ENCODE measurements at places on chromosomes 2 and 18.

DNA sequence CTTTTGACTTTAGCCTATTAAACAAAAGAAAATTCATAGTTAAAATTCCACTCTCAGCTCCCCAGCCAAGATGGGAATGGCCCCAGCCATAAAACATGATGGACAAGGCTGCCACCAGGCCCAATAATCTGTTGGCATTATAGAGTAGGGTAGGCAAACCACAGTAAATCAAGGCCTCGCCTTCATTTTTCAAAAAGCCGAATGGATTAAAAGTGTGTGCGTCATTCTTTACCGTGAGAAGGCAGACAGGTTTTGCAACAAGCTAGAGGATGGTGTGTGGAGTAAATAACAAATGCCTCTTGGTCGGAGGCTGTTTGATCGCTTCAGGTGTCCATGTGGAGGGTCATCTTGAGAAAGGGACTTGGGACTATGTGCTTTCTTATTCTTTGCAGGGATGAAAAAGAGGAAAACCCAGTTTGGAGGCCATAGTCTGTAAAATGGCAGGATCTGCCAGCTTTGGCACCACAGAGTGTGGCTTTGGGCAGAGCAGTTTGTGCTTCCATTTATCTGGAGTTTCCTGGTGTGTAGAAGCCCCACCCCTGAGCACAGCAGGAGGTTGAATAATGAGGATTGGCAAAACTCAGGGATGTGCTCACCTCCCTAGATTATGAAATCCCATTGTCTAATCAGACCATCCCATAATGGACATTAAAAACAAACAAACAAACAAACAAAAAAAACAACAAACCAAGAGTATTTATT is 57.1 kb upstream of the ITGB6 start:
- DNase-seq: no peak

- peak; percentile 61 for DNase-seq
These were observed 10.4 kb downstream of the HOXD8 start for GRCh38 chr2:176139661-176140512.

- peak; percentile 21 for DNase-seq
These were observed 79.6 kb downstream of the TFCP2L1 start for GRCh38 chr2:121205321-121205942.

DNA sequence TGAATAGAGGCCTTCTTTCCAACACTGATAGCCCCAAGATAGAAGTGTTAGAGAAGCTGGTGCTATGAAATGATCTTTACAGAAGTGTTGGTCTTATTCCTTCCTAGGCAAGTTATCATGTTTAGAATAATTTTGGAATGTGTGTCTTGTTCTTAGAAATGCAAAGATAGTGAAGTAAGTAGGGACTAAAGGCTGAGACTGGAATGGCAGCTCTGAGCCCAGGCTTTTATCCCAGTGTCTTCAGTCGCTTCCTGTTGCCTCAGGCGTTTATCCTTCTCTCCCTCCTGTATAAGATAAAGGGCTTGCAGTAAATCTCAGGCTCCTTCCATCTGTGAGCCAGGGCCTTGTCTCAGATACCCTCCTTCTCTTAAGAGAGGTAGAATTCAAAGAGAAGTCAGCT is 218.1 kb downstream of the TPGS2 start:
- no peak for DNase-seq

DNA sequence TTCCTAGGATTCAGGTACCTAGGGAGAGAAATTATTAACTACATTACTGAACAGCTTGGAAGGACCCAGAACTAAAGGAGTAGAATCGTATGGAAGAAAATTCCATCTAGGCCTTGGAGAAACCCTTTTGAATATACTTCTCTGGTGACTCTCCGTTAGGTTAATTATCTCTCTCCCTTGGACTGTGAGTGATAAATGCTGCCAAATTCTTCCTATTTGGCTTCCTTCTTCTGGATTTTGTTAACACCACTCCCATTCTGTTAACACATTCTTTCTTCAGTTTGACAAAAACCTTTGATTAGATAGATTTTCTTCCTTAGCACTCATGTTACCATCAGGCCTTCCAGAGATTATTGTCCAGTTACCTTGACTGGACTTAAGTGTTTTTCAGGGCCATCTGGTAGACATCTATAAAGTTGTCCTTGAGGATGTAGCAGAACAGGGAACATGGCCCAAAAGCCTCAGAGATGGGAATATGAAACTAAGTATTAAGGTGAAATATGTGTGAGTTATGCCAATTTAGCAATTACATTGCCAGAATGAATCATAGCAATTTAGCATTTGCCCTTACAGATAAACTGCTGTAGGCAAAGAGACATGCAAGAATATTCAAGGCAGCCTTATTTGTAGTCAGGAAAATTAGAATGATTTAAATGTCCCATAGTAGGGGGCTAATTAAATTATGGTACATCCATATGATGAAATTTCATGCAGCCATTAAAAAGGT is 6.7 kb downstream of the CYP27A1 start:
- DNase-seq: no peak

GRCh38 chr2:130339885-130340745 is 2.6 kb upstream of the IMP4 start:
- DNase-seq: no peak

DNA sequence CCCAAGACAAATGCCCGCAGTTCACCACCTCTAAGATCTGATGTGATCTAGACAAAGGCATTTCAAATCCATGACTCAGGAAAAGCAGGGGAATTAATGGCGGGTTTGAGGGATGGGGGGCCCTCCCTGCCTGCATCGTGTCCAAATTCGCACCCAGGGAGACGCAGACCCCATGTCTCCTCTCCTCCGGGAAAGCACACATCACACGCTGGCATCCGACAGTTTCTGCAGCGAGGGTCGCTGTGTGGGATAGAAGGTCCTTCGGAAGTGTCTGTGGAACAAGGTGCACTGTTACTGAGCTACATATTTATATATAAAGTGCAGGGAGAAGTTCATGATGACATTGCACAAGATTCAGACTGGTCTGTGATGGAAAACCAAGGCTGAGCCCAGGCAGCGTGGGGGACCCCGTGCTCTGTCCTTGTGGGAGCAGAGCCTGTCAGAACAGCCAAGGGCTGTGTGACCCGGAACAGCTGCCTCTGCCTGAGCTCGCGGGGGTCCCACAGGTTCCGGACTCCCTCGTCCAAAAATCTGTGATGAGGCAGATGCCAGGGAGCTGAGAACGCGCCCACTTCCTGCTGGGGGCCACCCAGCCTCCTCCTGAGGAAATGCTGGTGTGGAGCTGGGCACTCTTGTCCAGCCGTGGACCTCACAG is 82.3 kb upstream of the CTDP1 start:
- DNase-seq: no peak

- DNase-seq: peak; percentile 80
These were observed 61.2 kb downstream of the FAM171B start for GRCh38 chr2:186755066-186755465.

DNA sequence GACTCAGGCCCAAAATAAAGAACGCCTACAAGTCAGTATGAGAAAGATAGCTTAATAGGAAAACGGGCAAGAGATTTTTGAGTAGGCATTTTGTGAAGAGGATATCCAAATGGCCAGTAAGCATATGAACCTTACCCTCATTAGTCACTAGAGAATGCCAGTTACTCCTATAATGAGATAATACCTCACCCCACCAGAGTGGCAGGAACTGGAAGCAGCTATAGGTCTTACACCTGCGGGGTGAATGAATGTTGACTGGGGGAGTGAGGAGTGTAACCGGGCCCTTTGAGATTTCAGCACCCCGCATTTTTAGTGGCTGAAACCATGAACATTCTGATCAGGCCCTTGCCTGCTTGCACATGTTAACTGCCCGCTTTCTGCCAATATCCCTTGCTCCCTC is 7.5 kb upstream of the PTPN2 start:
- no peak for DNase-seq

- DNase-seq: no peak
These were observed 26.2 kb upstream of the KDM3A start for GRCh38 chr2:86414996-86415395.

- no peak for DNase-seq
These were observed 43.0 kb downstream of the MEMO1 start for GRCh38 chr2:31967790-31968189.

- DNase-seq: peak; percentile 35
These were observed 151.4 kb downstream of the TNS1 start for GRCh38 chr2:217851191-217852020.

DNA sequence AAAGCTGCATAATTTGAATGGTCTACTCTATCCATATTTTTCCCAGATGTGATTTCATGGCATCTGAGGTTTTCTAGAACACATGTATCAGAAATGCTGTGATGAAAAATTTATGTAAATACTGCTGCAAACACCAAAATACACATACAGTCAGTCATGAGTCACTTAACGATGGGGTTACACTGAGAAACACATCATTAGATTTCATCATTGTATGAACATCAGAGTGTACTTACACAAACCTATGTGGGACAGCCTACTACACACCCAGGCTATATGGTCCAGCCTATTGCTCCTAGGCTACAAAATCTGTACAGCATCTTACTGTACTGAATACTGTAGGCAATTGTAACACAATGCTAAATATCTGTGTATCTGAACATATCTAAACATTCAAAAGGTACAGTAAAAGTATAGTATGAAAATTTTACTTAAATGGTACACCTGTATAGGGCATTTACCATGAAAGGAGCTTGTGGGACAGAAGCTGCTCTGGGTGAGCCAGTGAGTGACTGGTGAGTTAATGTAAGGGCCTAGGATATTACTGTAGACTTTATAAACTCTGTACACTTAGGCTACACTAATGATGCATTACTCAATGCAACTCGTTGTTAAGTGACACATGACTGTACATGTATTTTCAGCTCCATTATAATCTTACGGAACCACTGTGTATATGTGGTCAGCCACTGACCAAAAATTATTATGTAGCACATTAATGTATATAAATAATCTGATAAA is 33.5 kb downstream of the PNO1 start:
- peak; percentile 71 for DNase-seq

DNA sequence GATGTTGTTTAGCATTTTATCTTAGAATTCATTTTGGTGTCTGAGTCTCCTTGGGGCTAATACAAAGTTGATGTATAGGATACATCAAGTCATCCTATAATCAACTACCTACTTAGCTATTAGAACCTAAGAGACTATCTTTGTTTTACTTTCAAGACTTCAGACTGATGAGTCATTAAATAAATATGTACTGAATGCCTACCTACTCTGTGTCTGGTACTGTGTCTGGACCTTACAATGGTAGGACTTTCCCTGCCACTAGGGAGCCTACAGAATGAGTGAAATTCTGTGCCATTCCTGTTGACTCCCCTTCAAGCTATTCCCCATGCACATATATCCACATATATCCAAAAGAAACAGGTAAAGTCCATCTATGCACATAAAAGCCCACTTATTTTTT is 114.5 kb downstream of the ERBB4 start:
- no peak for DNase-seq

DNA sequence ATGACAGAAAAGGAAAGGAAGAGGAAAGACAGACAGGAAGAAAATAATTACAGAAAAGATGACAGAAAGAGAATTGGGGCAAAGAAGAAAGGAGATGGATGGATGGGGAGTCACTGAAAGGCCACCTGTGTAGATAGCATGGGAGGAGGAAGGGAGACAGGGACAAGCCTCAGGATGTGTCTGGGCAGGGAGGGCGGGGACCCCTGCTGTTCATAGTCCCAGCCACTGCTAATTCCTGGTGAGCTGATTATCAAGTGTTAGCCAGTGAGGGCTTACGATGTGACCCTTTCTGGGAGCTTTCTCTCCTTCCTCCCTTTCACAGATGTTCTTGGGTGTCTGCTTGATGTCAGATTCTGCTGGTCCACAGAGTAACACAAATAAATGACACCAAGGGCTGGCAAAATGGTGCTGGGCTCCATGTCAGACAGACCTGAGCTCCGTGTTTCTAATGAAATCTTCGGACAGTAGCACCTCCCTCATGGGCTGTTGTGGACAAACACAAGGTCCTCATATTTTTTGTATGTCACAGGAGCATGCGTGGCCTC is 13.6 kb downstream of the FHOD3 start:
- DNase-seq: no peak

- peak; percentile 85 for DNase-seq
These were observed 49.1 kb upstream of the CTAGE1 start for GRCh38 chr18:22466608-22467395.

GRCh38 chr2:161486111-161486510 is 70.0 kb downstream of the TBR1 start:
- DNase-seq: no peak

DNA sequence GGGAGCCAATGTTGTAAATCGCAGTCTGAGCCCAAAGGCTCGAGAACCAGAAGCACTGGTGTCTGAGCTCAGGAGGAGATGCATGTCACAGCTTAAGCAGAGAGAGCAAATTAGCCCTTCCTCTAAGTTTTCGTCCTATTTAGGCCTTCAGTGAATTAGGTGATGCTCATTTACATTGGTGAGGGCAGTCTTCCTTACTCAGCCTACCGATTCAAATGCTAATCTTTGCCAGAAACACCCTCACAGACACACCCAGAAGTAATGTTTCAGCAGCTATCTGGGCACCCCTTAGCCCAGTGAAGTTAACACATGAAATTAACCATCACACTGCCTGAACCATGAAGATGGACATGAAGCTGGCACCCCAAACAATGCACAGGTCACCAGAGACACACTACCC is 385.1 kb downstream of the STK39 start:
- no peak for DNase-seq

DNA sequence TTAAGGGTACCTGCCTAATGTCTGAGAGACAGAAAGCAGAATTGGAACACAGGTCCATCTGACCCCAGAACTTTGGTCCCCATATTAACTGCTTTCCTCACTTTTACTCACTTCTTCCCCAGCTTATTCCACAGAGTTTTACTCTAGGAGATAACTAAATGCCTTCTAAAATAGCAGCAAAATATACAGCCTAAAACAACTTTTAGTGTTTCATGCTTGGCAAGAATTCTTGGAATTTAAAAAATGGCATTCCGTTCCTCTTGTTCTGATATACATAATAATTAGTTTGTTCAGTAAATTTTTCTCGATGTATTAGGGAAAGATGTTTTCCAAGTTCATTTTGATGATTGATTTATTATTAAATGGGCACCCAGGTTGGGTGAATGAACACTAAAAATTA is 151.9 kb downstream of the FHOD3 start:
- no peak for DNase-seq

GRCh38 chr2:220279372-220279771 is 651.9 kb downstream of the SLC4A3 start:
- DNase-seq: peak; percentile 77

- DNase-seq: peak; percentile 96
These were observed 19.3 kb downstream of the SPEG start for GRCh38 chr2:219453671-219454590.

DNA sequence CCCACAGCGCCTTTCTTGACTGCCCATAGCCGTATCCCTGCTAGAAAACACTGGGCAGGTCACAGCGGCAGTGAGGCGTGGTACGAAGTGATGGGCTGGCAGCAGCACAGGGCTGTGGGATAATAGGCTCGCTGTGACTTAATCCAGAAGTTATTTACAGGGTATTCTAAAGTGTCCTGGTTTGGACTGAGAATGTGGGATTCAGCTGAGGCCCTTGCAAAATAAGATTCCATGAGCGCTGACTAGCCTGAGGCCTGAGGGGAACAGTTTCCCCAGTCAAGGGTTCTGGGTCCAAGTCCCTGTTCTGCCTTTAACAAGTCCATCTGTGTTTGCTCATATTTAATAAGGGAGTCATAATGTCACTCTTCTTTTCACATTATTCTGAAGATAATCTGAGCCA is 34.6 kb downstream of the SETBP1 start:
- peak; percentile 63 for DNase-seq

GRCh38 chr2:135056790-135057189 is 4.7 kb downstream of the RAB3GAP1 start:
- peak; percentile 31 for DNase-seq
